Anterior cingulate cortex (tissue), 58 donors: ENCODE measurements at places on chromosomes 7 and 10.

DNA sequence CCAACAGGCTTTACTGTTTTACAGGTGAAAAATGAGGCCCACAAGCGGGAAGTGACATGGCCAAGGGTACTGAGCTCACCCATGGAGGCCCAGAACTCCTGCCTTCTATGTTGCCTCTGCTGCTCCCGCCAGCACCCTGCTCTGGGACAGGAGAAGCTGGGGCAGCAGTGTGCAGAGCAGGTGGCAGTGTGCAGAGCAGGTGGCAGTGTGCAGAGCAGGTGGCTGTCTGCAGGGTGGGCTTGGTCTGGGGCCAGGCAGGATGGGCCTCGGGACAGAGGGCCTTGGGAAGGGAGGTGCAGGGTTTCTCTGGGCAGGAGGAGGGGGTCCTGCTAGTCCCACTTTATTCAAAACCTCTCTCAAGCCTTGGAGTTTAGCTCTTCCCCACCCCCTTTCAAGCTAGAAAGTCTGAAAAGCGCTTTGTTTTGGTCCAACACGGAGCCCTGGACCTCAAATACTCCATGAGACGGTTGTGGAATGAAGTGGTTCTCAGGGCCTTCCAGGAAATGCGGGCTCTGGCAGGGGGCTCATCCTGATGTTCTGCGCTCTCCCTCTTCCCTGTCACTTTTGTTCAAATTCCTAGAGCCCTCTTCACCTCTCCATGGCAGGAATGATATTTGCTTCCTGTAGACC lies 26.8 kb downstream of the TSPAN15 start:
- no peak for DNase-seq

GRCh38 chr7:29970158-29970557 lies 19.4 kb downstream of the SCRN1 start:
- DNase-seq: no peak

DNA sequence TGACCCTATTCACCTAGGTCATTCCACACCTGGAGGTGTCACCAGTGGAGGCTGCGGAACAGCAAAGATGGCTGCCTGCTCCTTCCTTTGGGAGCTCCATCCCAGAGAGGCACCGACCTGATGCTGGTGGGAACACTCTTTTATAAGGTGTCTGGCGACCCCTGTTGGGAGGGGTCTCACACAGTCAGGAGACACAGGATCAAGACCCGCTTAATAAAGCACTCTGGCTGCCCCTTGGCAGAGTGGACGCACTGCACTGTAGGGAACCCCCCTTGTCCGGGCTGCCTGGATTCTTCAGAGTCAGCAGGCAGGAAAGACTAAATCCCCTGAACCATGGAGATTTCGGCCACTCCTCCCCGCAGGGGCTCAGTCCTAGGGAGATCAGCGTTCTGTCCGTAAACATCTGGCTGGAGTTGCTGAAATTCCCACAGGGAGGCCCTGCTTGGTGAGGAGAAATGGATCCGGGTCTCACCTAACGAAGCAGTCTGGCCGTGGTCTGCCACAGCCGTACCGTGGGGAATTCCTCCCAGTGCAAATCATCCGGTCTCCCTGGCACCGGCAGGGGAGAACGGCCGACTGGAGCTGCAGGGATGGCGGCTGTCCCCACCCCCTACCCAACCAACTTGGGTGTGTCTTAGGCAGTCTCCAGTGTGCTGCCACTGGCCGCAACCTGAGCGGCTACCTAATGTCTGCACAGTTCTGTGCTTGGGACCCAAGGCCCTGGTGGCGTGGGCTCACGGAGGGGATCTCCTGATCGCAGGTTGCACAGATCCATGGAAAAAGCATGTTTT lies 66.1 kb downstream of the LSMEM1 start:
- DNase-seq: no peak

- DNase-seq: no peak
Observed at GRCh38 chr7:115782696-115783490, 247.7 kb downstream of the TFEC start.

DNA sequence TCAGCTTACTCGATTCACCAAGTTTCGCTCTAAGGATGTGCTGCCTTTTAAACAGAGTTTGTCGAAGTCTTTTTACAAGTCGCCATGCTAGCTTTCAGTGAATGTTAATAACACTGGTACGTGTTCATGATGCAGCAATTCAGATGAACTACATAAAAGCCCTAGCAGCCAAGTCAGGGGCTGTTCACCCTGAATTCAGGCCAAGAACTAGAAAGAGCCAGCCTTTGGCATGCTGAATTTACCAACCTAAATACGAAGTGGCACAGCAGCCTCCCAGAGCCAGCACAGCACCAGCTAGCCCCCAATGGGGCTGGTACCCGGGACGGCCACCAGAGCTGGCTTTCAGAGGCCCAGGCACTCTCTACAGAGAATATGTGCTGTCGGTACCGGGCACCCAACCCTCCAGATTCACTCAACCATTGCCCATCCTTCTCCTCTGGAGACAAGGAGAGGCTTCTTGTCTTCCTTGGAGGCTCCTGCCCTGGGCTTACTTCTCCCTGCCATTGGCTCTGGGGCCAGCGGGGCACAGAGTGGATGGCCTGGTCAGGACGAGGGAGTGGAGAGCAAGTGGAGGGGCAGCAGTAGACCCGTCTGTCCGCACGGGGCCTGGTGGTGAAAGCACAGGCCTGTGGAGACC lies 64.2 kb downstream of the HIPK2 start:
- no peak for DNase-seq

- no peak for DNase-seq
Observed at GRCh38 chr10:69685802-69686585, 55.9 kb downstream of the FAM241B start.

GRCh38 chr7:1298931-1299885 lies 66.5 kb downstream of the UNCX start:
- no peak for DNase-seq

- no peak for DNase-seq
Observed at GRCh38 chr7:147759327-147759943, 831.1 kb upstream of the C7orf33 start.

DNA sequence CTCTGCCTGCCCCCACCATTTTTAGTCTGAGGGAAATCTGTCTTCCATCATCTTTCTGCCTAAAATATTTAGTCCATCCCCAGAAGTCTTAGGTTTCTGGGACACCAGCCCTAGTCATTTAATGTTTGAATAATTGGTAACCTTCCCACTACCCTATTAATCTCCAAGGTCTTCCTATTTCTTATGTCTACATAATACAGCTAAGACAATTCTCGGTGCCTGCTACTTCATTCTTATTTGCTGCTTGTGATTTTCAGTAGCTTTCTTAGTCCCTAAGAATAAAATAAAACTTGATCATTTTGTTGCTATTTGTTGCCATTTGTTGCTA lies 11.1 kb downstream of the RALA start:
- DNase-seq: no peak

DNA sequence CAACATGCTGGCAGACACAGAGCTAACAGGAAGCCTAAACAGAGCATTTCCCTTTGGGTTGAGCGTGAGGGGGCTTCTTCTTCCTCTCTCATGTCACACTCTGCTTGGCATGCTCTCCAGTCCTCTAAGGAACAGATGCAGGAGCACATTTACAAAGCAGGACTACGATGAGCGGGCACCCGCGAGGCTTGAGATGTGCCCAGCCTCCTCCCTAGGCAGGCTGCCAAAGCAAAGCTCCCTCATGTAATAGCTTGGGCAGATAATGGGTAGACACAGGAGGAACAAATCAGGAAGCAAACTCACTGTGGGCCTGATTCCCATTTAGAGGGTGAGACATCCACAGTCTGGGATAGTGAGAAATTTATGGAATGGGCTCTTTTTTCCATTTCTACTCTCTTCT lies 519.1 kb downstream of the NRG3 start:
- peak; percentile 33 for DNase-seq
